NCI-H2029 treated with DMSO at 0.1 percent for 48 hours (cell line): ENCODE measurements at places on chromosomes 7 and 10.

GRCh38 chr7:21141476-21141875 lies 286.4 kb upstream of the SP4 start:
- no peak for DNase-seq

- no peak for DNase-seq
These were observed 7.0 kb upstream of the FUOM start for GRCh38 chr10:133364645-133365431.

GRCh38 chr10:131751827-131752775 lies 148.7 kb upstream of the PPP2R2D start:
- no peak for DNase-seq

DNA sequence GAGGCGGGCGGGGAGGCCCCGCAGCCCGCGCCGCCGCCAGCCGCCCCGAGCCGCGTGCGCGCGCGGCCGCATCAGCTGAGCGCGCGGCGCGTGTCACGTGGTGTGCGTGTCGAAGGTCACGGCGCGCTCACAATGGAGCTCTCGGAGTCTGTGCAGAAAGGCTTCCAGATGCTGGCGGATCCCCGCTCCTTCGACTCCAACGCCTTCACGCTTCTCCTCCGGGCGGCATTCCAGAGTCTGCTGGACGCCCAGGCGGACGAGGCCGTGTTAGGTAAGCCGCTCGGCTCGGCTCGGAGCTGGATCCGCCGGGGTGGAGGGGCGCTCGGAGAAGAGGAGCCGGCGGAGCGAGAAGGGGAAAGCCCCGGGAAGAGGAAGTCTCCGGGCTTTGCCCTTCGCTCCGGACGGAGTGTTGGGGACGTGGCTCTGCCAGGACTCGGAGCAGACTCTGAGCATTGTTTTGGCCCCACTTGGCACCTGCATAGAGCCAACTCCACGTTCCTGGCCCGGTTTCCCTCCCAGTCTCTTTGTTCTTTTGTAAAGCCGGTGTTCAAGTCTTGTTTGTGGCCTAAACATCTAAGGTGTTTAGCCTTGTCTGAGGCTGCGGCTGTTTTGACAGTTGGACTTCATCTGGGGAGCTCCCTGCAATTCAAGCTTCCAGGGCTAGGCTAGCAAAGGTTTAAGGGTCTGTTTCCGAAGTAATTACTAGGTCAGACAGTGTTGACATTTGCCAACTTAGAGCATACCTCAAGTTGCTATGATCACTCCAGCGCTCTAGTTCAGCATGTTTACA lies at the start of gene COMMD3:
Gene COMMD3 (plus strand): TSS at position 103 of the 790 bp plus-strand sequence. CDS start 30 bp downstream, at position 133.
- no peak for DNase-seq

- no peak for DNase-seq
These were observed 36.0 kb downstream of the EZH2 start for GRCh38 chr7:148847815-148848734.

- no peak for DNase-seq
These were observed 12.6 kb downstream of the VIM start for GRCh38 chr10:17240616-17241015.
